Activated CD4-positive, alpha-beta memory T cell treated with anti-CD3 and anti-CD28 coated beads, Interleukin-2, amount 10 ng/mL, durations not matched to agents 7 days and 5 days (primary cell): ENCODE measurements at places on chromosomes 7 and 10.

- no peak for DNase-seq
- no peaks in the 10 kb centered on the region for H3K36me3 ChIP-seq
- no peaks in the 10 kb centered on the region for H3K27me3 ChIP-seq
- no peaks in the 10 kb centered on the region for H3K4me1 ChIP-seq
Observed at GRCh38 chr7:34453150-34453549, 204.9 kb upstream of the NPSR1 start.

DNA sequence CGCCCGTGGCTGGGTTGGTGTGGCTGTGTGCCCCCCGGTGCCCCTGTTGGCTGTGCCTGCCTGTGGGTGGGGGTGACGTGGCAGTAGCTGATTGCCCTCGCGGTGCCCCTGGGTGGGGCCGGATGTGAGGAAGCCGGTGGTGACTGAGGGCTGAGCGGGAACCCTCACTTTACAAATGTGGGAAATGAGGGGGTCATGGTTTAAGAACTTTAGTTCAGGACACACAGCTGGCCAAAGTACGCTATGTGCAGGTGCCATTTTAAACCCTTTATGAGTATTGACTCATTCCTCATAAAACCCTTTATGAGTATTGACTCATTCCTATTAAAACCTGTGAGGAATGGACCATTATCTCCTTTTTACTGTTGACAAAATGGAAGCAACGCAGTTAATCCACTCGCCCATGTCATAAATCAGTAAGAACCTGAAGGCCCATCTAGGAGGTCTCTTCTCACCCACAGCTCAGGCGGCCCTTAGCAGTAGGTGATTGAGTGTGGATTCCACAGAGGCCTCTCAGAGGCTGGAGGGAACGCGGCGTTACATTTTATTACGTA is 290.1 kb upstream of the COBL start:
- DNase-seq: no peak
- no peak overlapping the region for H3K4me3 ChIP-seq
- no peaks in the 10 kb centered on the region for H3K4me1 ChIP-seq
- no peaks in the 10 kb centered on the region for H3K36me3 ChIP-seq

GRCh38 chr7:22842973-22843372 is 20.3 kb upstream of the TOMM7 start:
- DNase-seq: no peak
- peaks cover 5% of the 10 kb centered on the region for H3K27me3 ChIP-seq
- H3K4me3 ChIP-seq: no peak overlapping the region
- no peaks in the 10 kb centered on the region for H3K36me3 ChIP-seq
- peaks cover 4% of the 10 kb centered on the region for H3K4me1 ChIP-seq

DNA sequence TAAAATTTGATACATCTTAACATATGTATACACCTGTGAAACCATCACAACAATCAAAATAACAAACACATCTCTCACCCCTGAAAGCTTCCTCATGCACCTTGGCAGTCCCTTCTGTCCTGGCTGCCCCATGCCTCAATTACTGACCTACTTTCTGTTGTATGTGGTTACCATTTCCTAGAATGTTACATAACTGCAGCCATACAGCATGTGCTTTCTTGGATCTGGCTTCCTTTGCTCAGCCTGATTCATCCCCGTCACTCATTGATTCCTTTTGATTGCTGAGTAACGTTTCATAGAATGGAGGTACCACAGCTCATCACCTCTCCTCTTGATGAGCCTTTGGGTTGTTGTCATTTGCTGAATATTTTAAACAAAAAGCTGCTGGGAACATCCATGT is 165.3 kb downstream of the CELF2 start:
- no peak for DNase-seq
- peak overlapping the region; percentile 40 for H3K4me3 ChIP-seq
- peaks cover 92% of the 10 kb centered on the region for H3K4me1 ChIP-seq
- H3K27ac ChIP-seq: no peak overlapping the region
- H3K36me3 ChIP-seq: peaks cover 97% of the 10 kb centered on the region

GRCh38 chr10:69446229-69446628 is 5.0 kb upstream of the TSPAN15 start:
- DNase-seq: no peak
- peaks cover 39% of the 10 kb centered on the region for H3K4me1 ChIP-seq
- no peak overlapping the region for H3K27ac ChIP-seq
- H3K4me3 ChIP-seq: no peak overlapping the region
- H3K36me3 ChIP-seq: no peaks in the 10 kb centered on the region

DNA sequence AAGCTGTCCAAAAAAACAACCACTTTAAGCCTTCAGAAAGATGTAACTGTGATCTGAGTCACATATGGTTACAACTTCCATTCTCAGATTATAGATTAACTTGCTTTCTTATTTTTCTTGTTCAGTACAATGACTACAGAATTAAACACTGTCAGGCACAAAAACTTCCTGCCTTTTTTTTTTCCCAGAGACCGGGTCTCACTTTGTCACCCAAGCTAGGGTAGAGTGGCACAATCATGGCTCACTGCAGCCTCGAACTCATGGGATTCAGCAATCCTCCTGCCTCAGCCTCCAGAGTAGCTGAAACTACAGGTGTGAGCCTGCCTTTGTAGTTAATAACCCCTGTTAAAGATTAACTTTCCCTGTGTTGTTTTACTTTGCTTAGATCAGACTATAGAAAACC is 163.2 kb downstream of the AVL9 start:
- H3K4me3 ChIP-seq: no peak overlapping the region
- DNase-seq: no peak
- no peaks in the 10 kb centered on the region for H3K4me1 ChIP-seq
- no peak overlapping the region for H3K27ac ChIP-seq
- H3K36me3 ChIP-seq: no peaks in the 10 kb centered on the region
- peaks cover 15% of the 10 kb centered on the region for H3K27me3 ChIP-seq

- no peaks in the 10 kb centered on the region for H3K27me3 ChIP-seq
- peaks cover 57% of the 10 kb centered on the region for H3K4me1 ChIP-seq
Observed at GRCh38 chr10:3887885-3888476, 103.0 kb upstream of the KLF6 start.

- no peak overlapping the region for H3K4me3 ChIP-seq
- peaks cover 7% of the 10 kb centered on the region for H3K27me3 ChIP-seq
- DNase-seq: no peak
- no peaks in the 10 kb centered on the region for H3K36me3 ChIP-seq
- no peak overlapping the region for H3K27ac ChIP-seq
- H3K4me1 ChIP-seq: no peaks in the 10 kb centered on the region
Observed at GRCh38 chr10:96440361-96441292, 73.1 kb downstream of the TLL2 start.

DNA sequence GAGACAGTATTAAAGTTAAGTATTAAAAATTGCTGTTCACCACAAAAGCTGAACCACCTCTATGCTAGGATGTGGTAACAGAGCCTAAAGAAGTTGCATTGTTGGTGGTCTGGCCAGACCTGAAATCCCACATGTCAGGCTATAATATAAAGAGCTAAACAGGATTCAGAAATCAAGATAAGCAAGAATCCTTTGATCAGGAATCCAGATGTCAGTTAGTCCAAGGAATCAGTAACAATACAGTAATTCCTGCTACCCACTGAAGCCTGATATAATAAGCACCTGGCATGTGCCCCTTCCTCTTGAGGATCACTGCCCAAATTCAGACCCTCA is 48.9 kb downstream of the ZNF277 start:
- no peaks in the 10 kb centered on the region for H3K36me3 ChIP-seq
- no peaks in the 10 kb centered on the region for H3K27me3 ChIP-seq
- no peak for DNase-seq
- H3K27ac ChIP-seq: no peak overlapping the region

- H3K4me3 ChIP-seq: no peak overlapping the region
- H3K36me3 ChIP-seq: peaks cover 4% of the 10 kb centered on the region
- no peaks in the 10 kb centered on the region for H3K27me3 ChIP-seq
- H3K4me1 ChIP-seq: peaks cover 11% of the 10 kb centered on the region
- DNase-seq: no peak
Observed at GRCh38 chr10:92265687-92266258, 25.1 kb downstream of the CPEB3 start.

DNA sequence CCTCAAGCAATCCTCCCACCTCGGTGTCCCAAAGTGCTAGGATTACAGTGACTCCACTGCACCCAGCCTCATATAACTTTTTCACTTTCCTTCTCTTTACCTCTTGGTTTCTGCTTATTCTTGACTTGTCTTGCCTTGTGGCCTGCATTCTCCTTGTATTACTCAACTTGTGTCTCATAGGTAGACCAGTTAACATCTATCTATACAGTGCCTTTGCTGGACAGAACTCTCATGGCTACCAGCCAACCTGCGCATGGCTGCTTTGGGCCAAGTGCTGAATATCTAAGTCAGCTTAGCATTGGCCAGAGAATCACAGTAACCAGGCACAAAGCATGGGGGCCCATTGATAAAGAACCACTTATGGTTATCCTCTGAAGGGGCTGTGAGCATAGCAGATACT is 42.6 kb upstream of the ZNRF2 start:
- DNase-seq: no peak
- H3K27me3 ChIP-seq: peaks cover 3% of the 10 kb centered on the region
- peaks cover 9% of the 10 kb centered on the region for H3K4me1 ChIP-seq
- H3K36me3 ChIP-seq: no peaks in the 10 kb centered on the region
- no peak overlapping the region for H3K27ac ChIP-seq

GRCh38 chr7:22082553-22082885 is 136.8 kb upstream of the CDCA7L start:
- DNase-seq: no peak
- peaks cover 51% of the 10 kb centered on the region for H3K27me3 ChIP-seq

DNA sequence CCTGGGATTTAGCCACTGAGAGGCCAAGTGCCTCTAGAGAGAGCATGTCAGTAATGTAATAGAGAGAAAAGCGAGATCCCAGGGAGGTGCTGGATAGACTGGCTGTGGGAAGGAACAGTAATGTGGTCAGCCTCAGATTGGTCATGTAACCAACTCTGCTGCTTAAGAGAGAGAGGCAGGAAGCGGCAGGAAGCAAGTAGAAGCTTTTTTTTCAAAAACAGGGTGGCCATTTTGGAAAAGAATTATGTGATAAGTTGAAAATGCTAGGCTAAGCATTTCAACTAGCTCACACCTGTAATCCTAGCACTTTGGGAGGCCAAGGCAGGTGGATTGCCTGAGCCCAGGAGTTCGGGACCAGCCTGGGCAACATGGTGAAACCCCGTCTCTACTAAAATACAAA is 3.7 kb upstream of the PCOLCE start:
- H3K4me3 ChIP-seq: no peak overlapping the region
- peak; percentile 30 for DNase-seq
- peak overlapping the region; percentile 27 for H3K27ac ChIP-seq
- H3K4me1 ChIP-seq: peaks cover 18% of the 10 kb centered on the region
- peaks cover 4% of the 10 kb centered on the region for H3K27me3 ChIP-seq
- H3K36me3 ChIP-seq: no peaks in the 10 kb centered on the region

GRCh38 chr7:158732494-158733219 is 28.1 kb upstream of the NCAPG2 start:
- peaks cover 3% of the 10 kb centered on the region for H3K4me1 ChIP-seq
- H3K4me3 ChIP-seq: no peak overlapping the region
- H3K36me3 ChIP-seq: peaks cover 64% of the 10 kb centered on the region
- DNase-seq: no peak
- H3K27ac ChIP-seq: no peak overlapping the region

- no peaks in the 10 kb centered on the region for H3K4me1 ChIP-seq
- H3K27me3 ChIP-seq: no peaks in the 10 kb centered on the region
- DNase-seq: no peak
- no peak overlapping the region for H3K27ac ChIP-seq
Observed at GRCh38 chr7:117780832-117781231, 92.4 kb downstream of the CTTNBP2 start.

- no peaks in the 10 kb centered on the region for H3K27me3 ChIP-seq
- peaks cover 5% of the 10 kb centered on the region for H3K4me1 ChIP-seq
- H3K4me3 ChIP-seq: peak within 1 kb of the TSS; percentile 43
Observed at GRCh38 chr7:98211221-98211675, at the start of gene BHLHA15. Gene BHLHA15 (plus strand): TSS chr7:98211439. CDS start chr7:98212310, 871 bp downstream.

GRCh38 chr7:1532456-1533254 is 2.2 kb downstream of the MAFK start:
- peak overlapping the region; percentile 86 for H3K4me3 ChIP-seq
- no peaks in the 10 kb centered on the region for H3K27me3 ChIP-seq
- DNase-seq: peak; percentile 69
- peaks cover 33% of the 10 kb centered on the region for H3K4me1 ChIP-seq
- peaks cover 9% of the 10 kb centered on the region for H3K36me3 ChIP-seq

GRCh38 chr7:36469236-36469635 is 79.6 kb downstream of the ANLN start:
- peaks cover 12% of the 10 kb centered on the region for H3K4me1 ChIP-seq
- H3K36me3 ChIP-seq: peaks cover 2% of the 10 kb centered on the region
- no peak overlapping the region for H3K4me3 ChIP-seq
- peaks cover 5% of the 10 kb centered on the region for H3K27me3 ChIP-seq
- H3K27ac ChIP-seq: no peak overlapping the region

DNA sequence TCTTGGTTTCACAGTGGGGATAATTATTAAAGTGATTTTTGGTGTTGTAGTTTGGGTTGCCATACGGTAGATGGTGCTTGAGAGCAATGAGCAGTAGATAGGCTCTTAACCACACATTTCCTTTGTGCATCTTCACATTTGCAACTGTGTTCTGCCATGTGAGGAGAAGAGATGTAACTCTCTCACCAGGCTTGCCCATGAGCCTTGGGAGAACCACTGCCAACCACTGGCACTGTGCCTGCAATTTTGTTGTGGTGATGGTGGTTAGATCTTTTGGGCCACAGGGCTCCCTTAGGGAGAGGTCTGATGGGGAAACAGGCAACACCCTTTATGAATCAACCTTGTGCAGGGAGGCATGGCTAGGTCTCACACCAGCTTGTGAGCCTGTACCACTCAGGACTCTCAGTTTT is 204.3 kb downstream of the CCDC7 start:
- no peak overlapping the region for H3K27ac ChIP-seq
- H3K4me3 ChIP-seq: no peak overlapping the region
- H3K4me1 ChIP-seq: peaks cover 7% of the 10 kb centered on the region
- H3K36me3 ChIP-seq: peaks cover 9% of the 10 kb centered on the region

- peaks cover 2% of the 10 kb centered on the region for H3K27me3 ChIP-seq
- no peak overlapping the region for H3K4me3 ChIP-seq
Observed at GRCh38 chr10:68895041-68895440, 6.1 kb upstream of the DDX50 start.

DNA sequence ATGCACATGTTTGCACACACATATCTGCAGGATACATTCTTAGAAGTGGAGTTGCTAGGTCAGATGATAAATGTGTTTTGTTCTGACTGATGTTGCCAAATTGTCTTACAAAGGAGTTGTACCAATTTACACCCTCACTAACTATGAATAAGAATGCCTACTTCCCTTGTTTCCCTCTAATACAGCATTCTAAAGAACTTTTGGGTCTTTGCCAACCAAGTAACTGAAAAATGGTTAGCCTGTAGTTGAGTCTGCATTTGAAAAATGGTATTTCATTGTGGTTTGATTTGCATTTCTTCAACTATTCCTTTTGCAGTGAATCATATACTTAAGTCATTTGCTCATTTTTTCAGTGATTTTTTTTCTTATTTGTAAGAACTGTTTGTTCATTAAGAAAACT is 48.4 kb downstream of the TMEM26 start:
- no peak for DNase-seq
- H3K4me3 ChIP-seq: no peak overlapping the region

- H3K27ac ChIP-seq: no peak overlapping the region
- no peak for DNase-seq
- H3K4me3 ChIP-seq: peak overlapping the region; percentile 93
- H3K4me1 ChIP-seq: peaks cover 21% of the 10 kb centered on the region
Observed at GRCh38 chr10:73357821-73358220, 843 bp downstream of the CFAP70 start.
